ENCODE measurements at places on chromosomes 1 and 21.

DNA sequence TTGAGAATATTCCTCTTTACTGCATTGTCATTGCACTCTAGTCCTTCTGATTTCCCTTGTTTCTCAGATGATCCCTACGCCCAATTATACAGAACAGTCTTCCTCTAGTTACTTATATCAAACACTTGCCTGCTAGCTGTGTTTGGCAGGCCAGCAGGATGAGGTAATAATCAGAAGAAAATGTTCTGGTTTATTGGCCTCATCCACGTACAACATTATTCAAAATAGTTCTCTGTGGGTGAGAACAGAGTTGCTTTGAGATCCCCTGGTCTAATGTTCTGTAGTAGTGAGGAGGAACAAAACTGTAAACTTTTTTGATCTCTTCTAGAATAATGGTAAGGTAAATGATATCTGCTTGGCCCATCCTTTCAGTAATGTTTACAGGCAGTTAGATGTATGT, 22.3 kb upstream of the C1orf105 start:
- no peak for DNase-seq

DNA sequence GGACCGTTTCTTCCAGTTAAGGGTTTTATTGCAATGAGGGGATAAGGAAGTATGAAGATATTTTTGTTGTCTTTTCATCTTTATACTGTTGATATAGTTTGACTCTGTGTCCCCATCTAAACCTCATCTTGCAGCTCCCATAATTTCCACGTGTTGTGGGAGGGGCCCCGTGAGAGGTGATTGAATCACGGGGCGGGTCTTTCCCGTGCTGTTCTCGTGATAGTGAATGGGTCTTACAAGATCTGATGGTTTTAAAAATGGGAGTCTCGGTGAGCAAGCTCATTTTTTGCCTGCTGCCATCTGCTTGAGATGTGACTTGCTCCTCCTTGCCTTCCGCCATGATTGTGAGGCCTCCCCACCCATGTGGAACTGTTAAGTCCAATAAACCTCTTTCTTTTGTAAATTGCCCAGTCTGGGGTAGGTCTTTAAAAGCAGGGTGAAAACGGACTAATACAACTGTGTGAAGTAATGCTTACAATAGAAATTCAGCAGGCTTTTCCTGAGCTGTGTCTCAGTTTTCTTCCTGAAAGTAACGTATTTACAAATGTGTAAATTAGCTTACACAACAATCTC, 377.3 kb downstream of the SIPA1L2 start:
- DNase-seq: no peak

- DNase-seq: peak; percentile 77
Observed at GRCh38 chr1:61079898-61080336, 2.4 kb upstream of the NFIA start.

GRCh38 chr1:55257958-55258357, 42.8 kb upstream of the USP24 start:
- DNase-seq: no peak

DNA sequence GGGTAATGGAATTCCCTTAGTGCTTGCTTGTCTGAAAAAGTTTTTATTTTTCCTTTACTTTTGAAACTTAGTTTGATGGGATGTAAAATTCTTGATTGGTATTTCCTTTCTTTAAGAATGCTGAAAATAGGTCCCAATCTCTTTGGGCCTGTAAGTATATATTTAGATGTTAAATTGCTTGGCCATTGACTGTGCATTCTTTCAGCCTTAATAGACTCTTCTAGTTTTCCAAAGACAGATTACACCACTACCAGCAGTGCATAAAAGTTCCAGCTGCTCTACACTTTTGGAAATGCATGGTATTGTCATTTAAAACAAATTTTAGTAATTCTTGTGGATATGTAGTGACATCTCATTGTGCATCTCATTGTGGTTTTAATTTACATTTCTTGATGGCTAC, 464.8 kb upstream of the USP24 start:
- DNase-seq: no peak

- no peak for DNase-seq
Observed at GRCh38 chr1:14067711-14068110, 367.7 kb downstream of the PRDM2 start.

DNA sequence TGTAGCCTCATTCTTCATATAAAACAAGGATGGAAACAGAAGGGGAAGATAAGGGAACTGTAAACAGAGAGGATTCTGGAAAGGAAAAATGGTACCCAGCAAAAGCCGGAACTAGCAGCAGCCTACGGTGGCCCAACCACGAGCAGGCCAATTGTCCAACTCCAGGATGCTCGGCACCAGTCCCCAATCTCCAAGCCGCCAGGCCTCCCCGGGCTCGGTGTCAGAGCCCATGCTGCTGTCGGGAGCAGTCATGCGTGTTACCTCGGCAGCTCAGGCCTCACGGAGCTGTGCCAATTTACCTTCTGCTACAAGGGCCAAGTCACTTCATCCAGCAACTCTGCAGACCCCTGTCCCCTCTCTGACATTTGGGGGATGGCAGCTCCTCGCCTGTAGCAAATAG, 130.8 kb downstream of the ZBTB18 start:
- no peak for DNase-seq

- DNase-seq: no peak
Observed at GRCh38 chr1:63010913-63011660, 227.2 kb downstream of the ATG4C start.

GRCh38 chr1:35659589-35659988, 18.3 kb upstream of the PSMB2 start:
- no peak for DNase-seq

- DNase-seq: no peak
Observed at GRCh38 chr21:35743571-35743970, 316.8 kb downstream of the SETD4 start.

DNA sequence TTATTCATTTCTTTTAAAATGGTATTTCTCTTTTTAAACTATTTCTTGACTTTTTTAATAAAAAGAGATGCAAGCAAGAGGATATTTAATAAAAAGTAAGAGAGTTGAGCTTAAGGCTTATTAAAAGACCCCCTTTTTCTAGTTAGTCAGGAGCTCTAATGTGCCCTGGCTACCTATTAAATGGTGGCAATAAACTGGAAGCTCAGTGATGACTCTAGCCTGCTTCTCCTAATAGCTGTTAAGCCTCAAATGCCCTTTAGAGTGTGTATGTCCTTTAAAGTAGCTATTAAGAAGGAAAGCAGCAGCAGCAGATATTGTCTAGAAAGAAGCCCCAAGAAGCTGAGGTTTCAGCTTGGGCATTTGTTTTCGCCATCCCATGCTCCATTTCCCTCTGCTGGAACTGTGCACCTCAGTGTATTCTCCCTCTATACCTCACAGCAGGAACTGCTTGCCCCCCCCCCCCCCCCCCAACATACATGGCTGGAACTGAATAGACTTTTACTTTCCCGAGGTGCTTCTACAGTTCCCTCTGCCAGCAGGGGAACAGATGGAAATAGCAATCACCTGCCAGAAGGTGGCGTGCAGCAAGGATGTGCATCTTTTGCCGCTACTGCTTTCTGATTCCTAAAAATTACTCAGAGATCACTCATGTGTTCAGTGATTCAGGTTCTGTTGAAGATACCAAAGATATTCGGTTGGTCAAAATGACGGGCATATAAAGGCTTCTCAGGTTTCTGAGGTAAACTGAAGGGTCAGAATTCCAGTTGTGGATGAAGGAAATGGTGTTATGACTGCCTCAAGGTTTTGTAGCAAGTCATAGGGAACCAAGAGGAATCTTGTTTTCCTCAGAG, 2.5 kb downstream of the RGS4 start:
- DNase-seq: peak; percentile 63

- no peak for DNase-seq
Observed at GRCh38 chr1:234886081-234886984, 242.3 kb downstream of the TOMM20 start.

- no peak for DNase-seq
Observed at GRCh38 chr1:200512191-200512590, 102.4 kb upstream of the ZNF281 start.

- DNase-seq: peak; percentile 66
Observed at GRCh38 chr1:36207339-36207738, 16.9 kb upstream of the THRAP3 start.

GRCh38 chr1:56463376-56463775, 116.0 kb downstream of the PLPP3 start:
- DNase-seq: no peak

GRCh38 chr1:77265180-77265579, 16.6 kb upstream of the AK5 start:
- DNase-seq: no peak

GRCh38 chr1:218257371-218257770, 27.7 kb upstream of the RRP15 start:
- no peak for DNase-seq

GRCh38 chr1:41742219-41742618, 176.5 kb downstream of the HIVEP3 start:
- DNase-seq: no peak

DNA sequence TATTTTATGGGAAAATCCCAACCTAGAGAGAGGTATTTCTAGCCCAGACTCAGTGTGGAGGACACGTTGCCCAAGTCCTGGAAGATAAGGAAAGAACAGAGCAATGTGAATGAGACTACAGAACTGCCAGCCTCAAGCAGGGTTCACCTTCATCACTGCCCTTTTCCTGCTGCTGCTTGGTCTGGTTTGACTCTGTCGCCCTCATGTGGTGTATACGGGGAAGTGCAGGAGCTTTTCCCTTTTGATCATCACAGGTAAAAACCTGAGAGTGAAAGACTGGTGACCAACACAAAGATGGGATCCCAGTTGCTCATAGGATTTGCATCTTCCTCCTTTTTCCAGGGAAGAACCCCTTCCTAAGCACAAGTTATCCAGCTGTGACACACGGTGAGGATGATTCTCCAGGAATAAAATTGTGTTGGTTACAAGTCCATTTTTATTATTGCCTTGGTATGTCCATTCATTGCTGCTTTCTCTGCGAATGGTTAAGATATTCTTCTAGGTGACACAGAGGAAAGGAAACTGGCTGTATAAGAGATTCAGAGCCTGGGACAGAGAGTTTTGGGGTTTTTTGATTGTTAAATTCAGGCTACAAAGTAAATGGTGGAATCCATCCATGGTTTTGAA, 89.5 kb upstream of the CD53 start:
- DNase-seq: no peak

- no peak for DNase-seq
Observed at GRCh38 chr1:226195144-226195543, 8.6 kb upstream of the ACBD3 start.

DNA sequence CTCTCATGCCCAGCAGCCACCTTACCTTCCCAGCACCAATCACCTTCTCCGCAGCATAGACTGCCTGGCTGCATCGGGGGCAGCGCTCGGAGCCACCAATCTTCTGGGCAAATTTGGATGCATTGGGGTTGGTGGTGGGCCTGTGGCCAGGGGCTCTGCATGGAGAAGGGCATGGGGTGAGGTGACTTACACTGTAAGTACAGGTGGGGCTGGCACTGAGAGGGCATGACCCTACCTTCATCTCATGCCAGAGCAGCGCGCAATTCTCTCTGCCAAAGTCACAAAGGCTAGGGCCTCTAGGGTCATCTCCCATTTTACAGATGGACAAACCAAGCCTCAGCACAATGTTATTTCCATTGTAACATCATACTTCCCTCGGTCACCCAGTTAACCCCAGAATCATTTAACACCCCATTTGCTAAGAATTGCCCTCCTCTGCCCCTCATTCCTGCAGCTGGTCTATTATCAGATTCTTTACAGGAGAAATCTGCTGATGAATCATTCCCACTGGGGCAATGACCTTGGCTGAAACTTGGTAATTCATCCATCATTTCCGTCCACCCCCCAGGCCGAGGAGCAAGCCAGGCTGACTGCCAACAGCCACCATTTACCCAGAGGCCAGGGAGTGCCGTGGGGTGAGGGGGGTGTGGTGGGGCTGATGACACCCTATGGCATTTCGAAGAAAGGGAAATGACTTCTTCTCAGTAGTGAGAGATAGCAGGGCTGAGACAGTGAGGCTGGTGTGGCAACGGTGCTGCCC, 17.9 kb downstream of the CSRP1 start:
- DNase-seq: peak; percentile 70

DNA sequence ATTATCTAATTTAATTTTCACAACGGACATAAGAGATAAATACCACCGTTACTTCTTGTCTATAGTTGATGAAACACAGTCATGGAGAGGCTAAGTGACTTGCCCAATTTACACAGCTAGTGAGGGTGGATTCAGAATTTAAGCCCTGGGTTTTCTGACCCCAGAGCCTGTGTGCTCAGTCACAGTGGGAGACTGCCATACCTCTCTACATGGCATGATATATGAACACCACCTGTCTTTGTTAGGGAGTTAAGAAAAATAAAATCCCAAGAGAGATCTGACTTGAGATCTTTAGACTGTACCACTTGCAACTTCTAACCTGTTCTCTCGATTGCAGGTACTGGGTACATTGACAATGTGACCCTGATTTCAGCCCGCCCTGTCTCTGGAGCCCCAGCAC, 40.3 kb downstream of the LAMC2 start:
- no peak for DNase-seq

- peak; percentile 24 for DNase-seq
Observed at GRCh38 chr1:38559446-38560165, 300.0 kb downstream of the RRAGC start.

DNA sequence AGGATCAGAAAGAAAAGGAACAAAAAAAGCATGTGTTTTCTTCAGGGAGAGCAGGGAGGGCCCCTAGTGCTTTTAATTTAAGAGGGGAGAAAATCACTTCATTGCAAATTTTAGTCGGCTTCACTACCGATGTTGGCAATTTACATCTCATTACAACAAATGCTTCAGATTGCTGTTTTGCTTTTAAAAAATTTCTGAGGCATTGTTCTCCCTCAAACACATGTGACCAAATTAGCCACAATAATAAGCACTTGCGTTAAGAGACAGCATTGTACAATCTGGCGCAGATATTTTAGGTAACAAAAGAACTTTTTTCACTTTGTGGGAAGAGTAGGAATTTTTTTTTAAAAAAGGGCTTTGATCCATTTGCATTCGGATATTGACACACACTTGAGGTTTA, 29.8 kb downstream of the BEND5 start:
- no peak for DNase-seq

- no peak for DNase-seq
Observed at GRCh38 chr1:224378855-224379631, 22.4 kb downstream of the CNIH4 start.

- no peak for DNase-seq
Observed at GRCh38 chr1:161185732-161186311, 8.5 kb upstream of the B4GALT3 start.

GRCh38 chr1:119984771-119985170, 84.7 kb downstream of the NOTCH2 start:
- no peak for DNase-seq

- DNase-seq: no peak
Observed at GRCh38 chr1:152497273-152497672, 13.3 kb upstream of the LCE5A start.

DNA sequence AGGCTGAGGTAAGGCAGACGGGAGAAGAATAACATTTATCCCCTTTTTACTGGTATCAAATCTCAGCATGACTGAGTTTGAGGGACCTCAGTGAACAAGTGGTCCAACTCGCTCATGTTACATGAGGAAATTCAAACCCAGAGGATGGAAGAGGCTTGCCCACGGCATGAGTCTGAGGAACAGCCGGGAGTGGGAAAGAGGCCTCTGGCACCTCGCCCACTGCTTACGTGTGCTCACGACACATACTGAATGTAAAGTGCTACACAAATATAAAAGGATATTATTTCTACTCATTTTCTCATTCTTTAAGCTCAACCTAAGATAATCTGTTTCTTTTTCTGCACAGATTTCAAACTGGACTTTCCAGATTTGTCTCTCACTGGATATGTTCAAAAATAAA, 14.7 kb downstream of the BEND5 start:
- no peak for DNase-seq
